Activated CD4-positive, alpha-beta T cell treated with anti-CD3 and anti-CD28 coated beads, Interleukin-2, amount 10 ng/mL, durations not matched to agents 7 days and 5 days (primary cell): ENCODE measurements at places on chromosomes 7 and 10. TPM values are rescaled to one million over a fixed set of nuclear protein-coding genes. Genes with fewer than 3 reads are reported as not detected.

The BAMBI gene
- not detected for total RNA-seq

The MEIG1 gene
- total RNA-seq = 0.71 TPM

The CALML3 gene
- total RNA-seq = not detected

The HOXA13 gene
- total RNA-seq = not detected

The CADPS2 gene
- not detected for total RNA-seq

GRCh38 chr10:96229568-96230030, 41.8 kb downstream of the BLNK start:
- peak; percentile 74 for DNase-seq

- DNase-seq = no peak
These were observed 67.0 kb downstream of the CDK6 start for GRCh38 chr7:92769394-92769699.

GRCh38 chr10:49505076-49505475, 33.8 kb downstream of the ERCC6 start:
- no peak for DNase-seq

DNA sequence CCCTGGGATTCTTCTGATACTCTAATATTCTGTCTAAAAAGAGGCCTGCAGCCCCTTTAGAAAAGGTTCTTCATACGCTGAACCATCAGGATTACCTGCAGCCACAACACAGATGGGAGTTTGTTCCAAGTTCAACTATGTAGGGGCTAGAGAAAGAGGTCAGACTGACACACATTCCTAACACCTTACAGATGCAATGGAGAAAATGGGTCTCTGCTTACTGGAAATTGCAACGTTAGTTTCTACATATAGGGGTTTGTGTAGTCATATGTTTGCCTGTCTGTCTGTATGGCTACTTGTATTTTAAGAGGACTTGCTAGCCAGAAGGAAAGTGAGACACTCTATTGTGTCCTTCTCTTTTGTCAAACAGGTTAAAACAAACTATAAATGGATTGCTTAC, 618.5 kb downstream of the INHBA start:
- no peak for DNase-seq

DNA sequence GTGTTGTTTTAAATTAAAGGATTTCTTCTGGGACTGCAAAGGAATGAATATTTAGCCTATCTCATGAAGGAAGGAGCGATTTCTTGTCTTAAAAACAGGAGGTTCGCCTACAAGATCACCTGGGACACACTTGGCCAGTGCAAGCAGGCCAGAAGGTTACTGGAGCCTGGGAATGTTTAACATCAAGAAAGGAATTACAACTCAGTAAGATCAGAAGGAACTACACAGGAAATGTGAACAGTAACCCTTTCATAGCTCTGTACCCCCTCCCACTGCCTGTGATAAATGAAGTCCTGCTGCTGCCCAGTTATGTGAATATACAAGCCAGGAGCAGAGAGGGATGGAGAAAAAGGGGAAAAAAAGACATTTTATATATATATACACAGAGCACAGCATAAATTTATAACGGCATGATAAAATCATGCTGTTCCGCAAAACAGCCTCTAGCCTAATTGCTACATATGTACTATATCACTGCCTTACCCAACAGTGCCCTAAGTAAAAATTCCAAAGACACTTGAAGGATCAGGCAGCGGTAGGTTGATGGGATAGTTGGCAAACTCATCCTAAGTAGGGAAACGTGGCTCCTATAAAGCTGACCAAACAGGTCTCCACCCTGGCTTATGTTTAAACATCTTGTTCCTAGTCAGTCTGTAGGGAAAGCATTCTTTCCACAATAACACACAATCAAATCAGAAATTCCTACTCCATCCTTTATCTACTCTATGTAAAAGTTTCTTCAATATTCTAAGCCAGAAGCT, 63.8 kb downstream of the ZNF438 start:
- no peak for DNase-seq

DNA sequence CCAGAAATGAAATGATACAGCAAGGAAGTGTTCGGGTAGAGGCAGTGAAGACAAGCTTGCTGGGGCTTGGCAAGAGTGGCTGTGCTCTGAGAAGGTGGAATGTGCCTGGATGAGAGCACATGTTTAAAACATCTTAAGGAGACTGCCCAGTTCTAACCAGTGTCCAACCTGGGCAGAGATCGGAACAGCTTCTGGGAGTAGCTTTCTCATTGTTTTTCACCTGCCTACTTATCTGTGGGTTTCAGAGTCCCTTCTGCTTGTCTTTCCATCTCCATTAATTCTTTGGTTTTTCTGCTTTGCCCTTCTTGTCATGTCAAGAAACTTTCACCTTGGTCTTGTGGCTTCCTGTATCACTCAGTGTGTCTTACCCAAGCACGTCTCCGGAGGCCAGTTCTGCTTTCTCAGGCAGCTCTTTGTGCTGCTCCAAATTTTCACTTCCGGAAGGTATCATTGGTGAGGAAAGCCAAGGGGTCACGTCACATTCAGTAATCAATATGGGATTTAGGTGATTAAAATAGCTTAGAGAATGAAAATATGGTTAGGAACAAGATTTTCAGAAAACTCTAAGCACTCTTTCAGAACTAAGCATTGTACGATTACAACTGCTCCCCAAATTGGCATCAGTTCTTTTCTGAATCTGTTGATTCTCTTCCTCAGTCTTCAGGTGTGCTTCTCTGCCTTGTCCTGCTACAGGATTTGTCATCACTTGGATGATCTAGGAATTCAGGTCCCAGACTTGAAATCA, 5.5 kb upstream of the LAMB4 start:
- DNase-seq = peak; percentile 55

- DNase-seq = no peak
These were observed 727 bp upstream of the PDSS1 start for GRCh38 chr10:26696786-26697162.

GRCh38 chr10:110666673-110667072, 22.5 kb downstream of the RBM20 start:
- DNase-seq = no peak

DNA sequence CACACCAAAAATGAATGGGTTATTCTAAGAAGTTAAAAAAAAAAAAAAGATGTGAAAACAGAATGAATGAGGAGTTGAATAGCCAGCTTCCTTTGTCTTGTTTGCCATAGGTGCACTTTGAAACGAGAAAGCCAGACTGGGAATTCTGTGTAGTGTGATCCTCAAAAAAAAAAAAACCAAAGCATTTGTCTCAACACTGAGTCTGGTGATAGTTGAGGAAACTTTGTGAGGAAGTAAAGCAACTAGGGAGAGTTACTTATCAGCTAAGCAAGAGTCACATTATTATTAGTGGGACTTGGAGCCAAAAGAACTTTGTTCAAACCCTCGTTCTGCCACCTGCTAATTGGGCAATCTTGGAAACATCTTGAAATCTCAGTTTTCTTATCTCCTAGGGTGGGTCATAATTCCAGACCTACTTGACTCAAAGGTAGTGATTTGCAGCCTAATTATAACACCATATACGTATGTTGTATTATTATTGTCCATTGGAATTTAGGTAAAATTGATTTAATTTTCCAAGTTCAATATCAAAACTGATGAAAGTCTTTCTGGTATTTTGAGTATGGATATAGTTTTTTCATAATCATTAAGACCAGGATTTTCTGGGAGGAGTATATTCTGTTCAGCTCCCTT, 99.8 kb upstream of the GJD4 start:
- no peak for DNase-seq

- peak; percentile 14 for DNase-seq
These were observed 28.9 kb downstream of the LRRC27 start for GRCh38 chr10:132360766-132361447.

- no peak for DNase-seq
These were observed 5.9 kb upstream of the BHLHA15 start for GRCh38 chr7:98205162-98205845.

- no peak for DNase-seq
These were observed 59.3 kb upstream of the NMT2 start for GRCh38 chr10:15227611-15228372.

- DNase-seq = no peak
These were observed 348.8 kb upstream of the C7orf33 start for GRCh38 chr7:148241700-148242293.

DNA sequence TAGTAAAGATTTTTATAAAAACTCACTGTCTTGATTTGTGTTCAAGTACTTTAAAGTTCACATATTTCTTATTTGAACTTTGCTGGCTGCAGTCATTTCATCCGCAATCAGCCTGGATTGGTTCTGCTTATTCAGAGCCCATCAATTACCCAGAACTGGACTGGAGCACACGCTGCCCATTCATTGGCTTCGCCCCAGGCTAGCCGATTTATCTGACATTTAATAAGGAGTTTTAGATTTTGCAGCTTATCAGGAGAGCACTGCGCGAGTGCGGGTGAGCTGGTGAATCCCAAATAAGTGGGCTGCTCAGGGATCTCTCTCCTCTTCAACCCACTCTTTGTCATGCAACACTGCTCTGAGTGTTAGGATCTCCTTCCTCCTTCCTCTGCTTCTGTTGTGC, 166.0 kb upstream of the GPR26 start:
- DNase-seq = no peak

GRCh38 chr7:150379441-150380379, 580 bp downstream of the ZNF775 start:
- peak; percentile 25 for DNase-seq

DNA sequence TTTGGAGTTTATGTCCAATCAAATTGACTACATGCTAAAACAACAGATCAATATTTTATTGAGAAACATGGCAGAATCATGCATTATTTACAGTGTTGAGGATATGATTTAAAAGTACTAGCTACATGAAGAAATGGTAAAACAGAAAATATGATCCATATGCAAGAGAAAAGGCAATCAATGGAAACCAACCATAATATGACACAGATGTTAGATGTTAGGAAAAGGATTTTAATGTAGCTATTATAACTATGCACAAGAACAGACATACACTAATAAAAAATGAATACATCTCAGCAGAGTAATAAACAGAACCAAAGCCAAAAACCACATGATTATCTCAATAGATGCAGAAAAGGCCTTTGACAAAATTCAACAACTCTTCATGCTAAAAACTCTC, 166.2 kb upstream of the CACNA2D1 start:
- DNase-seq = no peak

GRCh38 chr10:105328503-105329133, 687.5 kb downstream of the SORCS3 start:
- DNase-seq = no peak
